ENCODE measurements at places on chromosomes 16 and 17.

DNA sequence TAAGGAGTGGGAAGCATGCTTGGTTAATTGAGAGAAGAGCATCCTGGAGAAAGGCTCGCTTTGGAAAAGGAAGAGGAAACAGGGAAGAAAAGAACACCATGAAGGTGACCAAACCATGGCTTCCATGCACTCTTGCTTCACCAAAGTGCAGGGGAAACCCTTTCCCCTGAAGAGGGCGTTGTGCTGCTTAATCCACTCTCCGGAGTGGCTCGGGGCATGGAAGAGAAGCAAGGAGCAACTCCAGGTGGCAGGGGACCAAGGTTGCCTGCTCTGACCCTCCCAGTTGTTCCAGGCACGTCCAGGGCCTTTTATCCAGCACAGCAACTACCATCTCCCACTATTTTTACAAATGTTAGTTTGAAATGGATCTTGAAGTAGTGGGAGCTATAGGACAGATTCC, 108.1 kb downstream of the STX8 start:
- no peak for DNase-seq

- no peak for DNase-seq
Measured at GRCh38 chr16:69276148-69277115, 34.7 kb upstream of the VPS4A start.

DNA sequence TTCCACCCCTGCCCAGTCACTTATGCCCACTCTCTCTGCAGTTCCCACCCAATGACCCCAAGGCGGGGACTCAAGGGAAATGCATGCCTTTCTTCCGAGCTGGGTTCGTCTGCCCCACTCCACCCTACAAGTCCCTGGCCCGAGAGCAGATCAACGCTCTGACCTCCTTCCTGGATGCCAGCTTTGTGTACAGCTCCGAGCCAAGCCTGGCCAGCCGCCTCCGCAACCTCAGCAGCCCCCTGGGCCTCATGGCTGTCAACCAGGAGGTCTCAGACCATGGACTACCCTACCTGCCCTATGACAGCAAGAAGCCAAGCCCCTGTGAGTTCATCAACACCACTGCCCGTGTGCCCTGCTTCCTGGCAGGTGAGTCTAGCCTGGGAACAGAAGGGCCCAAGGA, 13.8 kb downstream of the LPO start:
- DNase-seq: no peak

- DNase-seq: no peak
Measured at GRCh38 chr16:81421536-81421935, 23.1 kb upstream of the CMIP start.

GRCh38 chr17:1627182-1627981, 1.3 kb downstream of the SLC43A2 start:
- DNase-seq: no peak

DNA sequence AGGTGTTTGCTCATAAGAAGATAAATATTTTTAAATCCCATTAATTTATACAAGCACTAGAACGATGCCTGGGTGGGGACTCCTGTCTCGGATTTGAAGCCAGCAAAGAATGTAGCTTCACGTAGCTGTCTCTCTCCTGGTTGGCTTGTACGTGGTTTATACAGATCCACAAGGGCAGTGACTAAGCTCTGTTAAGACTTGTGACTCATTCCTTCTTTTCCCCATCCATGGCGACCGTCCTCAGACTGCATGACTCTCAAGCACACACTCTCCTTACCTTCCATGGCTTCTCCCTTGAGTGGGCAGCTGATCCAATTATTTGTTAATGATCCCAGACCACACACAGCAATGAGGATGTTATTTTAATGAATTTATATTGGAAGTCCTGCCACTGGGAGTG, 679.7 kb upstream of the SOX9 start:
- no peak for DNase-seq

GRCh38 chr16:87266846-87267245, 50.3 kb downstream of the C16orf95 start:
- no peak for DNase-seq

DNA sequence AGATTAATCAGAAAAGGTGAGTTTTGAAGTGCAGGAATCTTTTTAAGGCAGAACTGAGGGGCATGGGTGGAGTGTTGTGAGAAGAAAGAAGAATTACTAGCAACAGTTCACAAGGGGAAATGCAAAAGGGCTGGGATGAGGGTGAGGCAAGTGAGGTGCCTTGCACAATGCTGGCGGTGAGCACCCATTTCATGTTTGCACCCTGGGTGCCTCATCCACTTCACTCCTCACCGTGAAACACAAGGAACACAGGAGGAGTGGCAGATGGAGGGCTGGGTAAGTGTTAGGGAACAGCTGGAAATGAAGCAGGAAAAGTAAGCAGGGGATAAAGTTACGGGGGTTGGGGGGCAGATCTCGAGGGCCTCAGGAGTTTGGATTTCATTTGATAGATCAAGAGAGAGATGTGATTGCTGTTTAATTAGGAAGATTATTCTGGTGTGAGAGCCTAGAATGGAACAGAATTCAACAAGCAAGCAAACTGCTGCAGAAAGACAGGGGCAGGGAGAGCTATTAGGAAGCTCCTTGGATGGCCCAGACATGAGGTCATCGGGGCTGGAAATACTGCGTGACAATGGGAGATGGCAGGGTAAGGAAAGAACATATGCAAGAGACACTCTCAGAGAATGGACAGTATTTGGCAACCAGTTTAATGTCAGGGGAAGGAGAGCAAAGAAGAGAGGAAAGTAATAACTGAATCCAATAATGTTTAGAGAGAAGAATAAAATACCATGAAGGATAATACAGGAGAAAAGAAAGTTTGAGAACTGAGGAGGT, 8.3 kb upstream of the HEATR6 start:
- DNase-seq: no peak

DNA sequence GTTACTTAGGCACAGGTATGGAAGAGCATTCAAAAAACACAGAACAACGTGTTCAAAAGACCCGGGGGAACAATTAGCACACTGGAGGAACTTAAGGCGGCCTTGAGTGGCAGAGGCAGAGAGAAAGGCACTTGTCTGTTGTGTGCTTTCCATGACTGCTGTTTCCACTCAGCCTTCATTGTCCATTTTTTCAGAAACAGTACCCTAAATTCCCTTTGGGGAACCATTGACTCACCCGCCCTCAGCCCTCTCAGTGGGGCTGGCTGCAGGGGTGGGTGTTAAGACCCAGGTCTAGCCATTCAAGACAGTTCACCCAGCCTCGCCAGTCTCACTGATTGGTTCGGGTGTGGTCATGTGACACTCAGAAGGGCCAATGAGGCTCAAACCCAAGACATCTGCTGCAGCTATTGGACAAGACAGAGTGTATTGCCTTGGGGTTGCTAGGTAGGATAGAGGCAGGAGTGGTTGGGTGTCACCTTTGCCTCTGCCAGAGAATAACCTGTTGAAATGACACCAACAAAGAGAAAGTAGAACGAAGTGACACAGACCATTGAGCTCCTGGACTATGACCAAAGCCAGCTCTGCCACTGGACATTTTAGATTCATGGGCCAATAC, 19.6 kb upstream of the CEP20 start:
- peak; percentile 5 for DNase-seq

DNA sequence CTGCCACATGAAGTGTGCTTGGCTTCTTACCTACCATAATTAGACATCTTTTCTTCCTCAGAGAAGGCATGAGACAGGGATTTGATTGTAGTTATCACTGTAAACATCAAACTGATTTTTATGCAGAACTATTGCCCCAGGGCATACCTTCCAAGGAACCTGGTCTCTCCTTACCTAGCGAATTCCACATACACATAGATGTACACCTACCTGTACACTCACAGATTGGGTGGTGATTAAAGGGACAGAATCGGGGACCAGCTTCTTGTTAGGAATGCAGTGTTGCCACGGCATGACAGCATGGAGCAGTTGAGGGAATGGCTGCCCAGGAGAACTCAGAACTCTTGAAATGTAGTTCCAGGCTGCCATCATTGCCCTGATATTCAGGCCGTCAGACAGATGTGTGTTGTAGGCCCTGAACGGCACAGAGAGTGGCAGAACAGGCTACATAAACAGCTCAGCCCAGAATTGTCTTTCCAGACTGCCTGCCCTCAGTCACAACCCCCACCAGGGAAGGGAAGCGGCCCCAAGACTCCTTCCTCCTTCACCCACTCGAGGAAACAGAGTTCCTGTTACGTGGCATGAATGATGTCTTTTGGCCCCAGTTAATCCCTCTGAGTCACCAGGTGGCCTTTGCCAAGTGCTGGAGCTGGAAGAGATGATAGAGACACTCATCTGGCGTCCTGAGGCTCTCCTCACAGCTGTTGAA, 17.8 kb upstream of the NAGLU start:
- DNase-seq: no peak

GRCh38 chr17:77894126-77894956, 64.2 kb upstream of the TNRC6C start:
- DNase-seq: no peak

- no peak for DNase-seq
Measured at GRCh38 chr16:67770346-67770991, 35.9 kb downstream of the RANBP10 start.

DNA sequence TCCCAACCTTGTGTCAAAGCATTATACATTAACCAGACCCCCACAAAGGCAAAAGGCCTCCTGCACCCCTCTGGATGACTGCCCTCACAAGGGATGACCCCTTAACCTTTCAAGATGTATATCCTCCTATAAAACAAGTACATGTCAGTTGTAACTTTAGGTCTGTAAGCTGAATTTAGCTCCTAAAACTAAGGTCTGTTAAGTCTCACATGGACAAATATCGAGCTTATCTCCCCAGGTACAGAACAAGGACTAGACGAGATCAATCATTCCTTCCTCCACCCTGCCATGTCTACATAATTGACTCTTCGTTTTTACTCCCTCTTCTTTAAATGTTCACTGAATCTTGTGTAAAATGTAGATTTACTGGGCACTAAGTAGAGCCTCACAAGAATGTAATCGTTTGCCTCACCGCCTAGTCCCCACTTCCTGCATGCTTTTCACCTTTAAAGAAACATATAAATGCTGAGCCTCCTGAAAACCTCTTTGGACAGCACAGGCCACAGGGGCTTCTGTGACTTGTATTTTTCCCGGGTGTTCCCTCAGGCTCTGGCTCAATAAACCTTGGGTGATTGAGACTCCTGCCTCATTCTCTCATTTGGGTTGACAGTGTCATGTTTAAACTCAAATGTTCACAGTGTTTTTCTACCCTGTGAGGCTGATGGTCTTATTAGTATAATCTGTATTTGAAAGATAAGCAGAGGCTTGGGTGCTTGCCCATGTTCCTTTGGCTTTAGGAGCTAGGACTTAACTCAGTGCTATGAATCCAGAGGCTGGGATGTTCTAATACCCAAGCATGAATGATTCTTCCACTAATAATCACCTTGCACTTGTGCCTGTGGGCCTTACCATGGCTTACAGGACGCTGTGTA, 37.6 kb downstream of the MMD start:
- DNase-seq: no peak

DNA sequence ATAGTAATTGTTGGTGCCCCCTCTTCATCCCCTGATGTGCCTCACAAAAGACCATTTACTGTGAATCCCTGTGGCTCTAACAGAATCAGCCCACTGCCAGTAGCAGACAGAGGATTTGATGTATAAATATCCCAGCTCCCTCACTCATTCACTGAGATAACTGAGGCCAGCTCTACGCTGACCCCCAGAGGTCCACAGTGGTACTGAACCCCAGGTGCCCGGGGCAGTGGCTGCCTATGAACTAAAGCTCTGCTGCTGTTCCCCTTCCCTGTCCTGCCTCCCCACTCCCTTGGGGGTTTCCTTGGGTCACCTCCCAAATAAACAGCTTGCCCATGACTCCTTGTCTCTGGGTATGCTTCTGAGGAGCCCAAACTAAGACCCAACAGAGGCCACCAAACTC, 295.8 kb downstream of the FOXL1 start:
- no peak for DNase-seq

- DNase-seq: no peak
Measured at GRCh38 chr17:56717471-56717870, 116.2 kb downstream of the C17orf67 start.

GRCh38 chr17:50056217-50056960, 479 bp downstream of the ITGA3 start:
- peak; percentile 55 for DNase-seq

- no peak for DNase-seq
Measured at GRCh38 chr17:72506773-72507172, 386.0 kb downstream of the SOX9 start.

- peak; percentile 52 for DNase-seq
Measured at GRCh38 chr17:32319548-32319905, 22.4 kb downstream of the C17orf75 start.
